Small intestine (tissue), 16 donors: ENCODE measurements at places on chromosomes 11 and 22.

DNA sequence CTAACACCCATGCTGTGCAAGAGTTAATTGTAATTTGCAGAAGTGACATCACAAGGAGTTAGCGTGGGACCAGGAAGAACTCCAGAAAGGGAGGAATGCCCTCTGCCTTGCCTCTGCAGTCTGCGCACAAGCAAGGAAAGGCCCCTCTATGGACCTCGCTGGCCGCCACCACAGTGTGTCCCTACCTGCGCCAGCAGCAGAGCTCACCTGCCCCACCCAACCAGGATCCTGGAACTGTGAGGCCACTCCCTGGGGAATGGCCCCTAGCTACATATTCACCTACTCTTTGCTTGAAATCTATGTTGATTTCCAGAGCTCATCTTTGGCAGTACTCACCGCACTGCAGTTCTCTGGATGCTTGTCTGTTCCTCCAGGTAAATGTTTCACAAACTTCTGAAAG lies 72.0 kb upstream of the MTNR1B start:
- DNase-seq, result no peak

- no peak for DNase-seq
Measured at GRCh38 chr11:114616516-114616915, 20.9 kb upstream of the NXPE4 start.

DNA sequence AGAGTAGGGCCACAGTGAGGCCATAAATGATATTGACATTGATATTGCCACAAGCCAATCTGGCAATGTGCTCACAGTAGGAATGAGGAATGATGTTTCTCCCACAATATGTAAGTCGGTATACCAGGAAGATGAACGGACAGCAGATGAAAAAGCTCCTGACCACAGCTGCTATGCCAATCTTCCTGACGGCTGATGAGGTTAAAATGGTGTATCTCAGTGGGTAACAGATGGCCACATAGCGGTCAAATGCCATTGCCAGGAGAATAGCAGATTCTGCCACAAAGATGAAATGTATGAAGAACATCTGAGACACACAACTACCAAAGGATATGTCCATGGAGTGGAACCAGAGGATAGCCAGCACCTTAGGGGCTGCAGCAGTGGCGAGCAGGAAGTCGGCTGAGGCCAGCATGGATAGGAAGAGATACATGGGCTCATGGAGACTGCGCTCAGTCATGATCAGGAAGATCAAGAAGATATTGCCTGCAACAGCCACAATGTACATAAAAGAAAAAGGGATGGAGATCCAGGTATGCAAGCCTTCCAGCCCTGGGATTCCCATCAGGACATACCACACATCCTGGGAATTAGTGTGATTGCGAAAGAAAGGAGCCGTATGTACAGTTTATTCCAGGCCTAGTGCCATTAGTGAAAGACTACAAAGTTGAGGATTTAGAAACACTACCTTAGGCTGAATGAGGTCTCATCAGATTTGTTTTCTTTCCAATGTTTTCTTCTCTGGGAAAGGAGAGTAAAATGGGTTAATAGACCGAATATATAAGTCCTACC lies 22.2 kb downstream of the OR51V1 start:
- no peak for DNase-seq

GRCh38 chr11:41536021-41536568 lies 76.6 kb upstream of the LRRC4C start:
- DNase-seq, result no peak

DNA sequence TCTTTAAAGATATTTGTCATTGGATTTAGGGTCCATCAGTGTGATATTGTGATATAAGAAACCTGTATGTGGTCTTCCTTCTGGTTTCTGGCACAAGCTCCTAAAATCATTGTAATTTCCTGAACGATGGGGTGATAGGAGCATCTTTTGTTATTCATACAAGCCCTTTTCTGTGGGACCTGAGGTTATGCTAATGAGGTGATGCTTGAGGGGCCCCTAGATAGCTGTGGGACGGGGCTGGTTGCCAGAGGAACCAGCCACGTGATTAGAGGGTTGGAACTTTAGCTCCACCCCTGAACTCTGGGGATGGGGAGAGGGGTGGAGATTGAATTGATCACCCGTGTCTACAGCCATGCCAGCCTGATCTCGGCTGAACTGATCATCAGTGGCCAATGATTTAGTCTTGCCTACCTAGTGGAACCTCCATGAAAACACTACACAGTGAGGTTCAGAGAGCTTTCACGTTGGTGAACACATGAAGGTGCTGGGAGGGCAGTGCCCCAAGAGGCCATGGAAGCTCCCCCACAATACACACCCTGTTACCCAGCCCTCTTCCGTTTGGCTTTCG lies 62.8 kb downstream of the BCR start:
- DNase-seq, result peak; percentile 13

DNA sequence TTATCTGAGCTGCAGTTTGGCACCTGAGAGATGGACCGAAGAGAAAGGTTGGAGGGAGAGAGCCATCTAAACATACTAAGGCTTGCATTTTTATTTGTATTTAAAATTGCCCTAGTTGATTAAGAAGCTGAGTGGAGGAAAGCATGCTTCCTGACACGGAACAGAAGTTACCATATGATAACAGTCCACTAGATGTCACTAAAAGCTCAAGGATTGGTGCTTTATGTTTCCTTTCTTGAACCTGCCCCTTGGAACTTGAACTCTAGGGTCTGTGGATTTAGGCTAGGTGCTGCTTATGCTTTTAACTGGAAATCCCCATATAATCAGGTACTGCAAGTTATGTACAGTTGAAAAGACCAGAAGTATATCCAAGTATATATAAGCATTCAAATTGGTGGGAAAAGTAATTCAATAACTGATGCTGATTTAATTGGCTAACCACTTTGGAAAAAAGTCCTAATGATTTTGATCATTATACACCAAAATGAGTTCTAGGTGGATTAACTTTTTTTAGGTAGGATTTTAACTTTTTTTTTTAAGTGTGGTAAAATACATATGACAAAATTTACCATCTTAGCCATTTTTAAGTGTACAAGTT lies 9.5 kb downstream of the RBMXL2 start:
- peak; percentile 44 for DNase-seq

- no peak for DNase-seq
Measured at GRCh38 chr11:68763181-68763721, 11.9 kb upstream of the TESMIN start.

DNA sequence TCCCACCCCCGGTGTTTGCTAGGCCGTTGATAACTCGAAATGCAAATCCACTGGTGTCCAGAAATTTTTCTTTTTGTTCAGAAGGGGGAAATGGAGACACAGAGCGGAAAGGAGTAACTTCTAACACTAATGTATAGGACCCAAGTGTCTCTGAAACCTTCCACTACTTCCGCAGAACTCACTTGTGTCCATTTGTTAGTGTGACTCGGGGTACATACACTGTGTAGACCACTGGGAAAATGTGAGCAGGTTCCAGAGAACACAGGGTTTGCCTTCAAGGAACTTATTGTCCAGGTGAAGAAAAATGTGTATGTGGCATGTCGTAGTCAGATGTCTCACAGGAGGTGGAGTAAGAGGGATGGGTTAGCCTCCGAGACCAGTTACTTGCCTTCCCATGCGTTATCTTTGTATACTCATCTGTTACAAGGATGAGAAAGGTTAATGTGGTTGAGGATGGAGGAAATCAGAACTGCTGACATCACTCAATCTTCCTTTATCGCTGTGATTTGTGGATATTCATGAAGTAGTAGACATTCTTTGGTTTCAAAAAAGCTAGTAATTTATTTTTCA lies 857 bp downstream of the ARCN1 start:
- DNase-seq, result peak; percentile 65

- DNase-seq, result peak; percentile 66
Measured at GRCh38 chr22:49838771-49839717, 11.4 kb upstream of the BRD1 start.

DNA sequence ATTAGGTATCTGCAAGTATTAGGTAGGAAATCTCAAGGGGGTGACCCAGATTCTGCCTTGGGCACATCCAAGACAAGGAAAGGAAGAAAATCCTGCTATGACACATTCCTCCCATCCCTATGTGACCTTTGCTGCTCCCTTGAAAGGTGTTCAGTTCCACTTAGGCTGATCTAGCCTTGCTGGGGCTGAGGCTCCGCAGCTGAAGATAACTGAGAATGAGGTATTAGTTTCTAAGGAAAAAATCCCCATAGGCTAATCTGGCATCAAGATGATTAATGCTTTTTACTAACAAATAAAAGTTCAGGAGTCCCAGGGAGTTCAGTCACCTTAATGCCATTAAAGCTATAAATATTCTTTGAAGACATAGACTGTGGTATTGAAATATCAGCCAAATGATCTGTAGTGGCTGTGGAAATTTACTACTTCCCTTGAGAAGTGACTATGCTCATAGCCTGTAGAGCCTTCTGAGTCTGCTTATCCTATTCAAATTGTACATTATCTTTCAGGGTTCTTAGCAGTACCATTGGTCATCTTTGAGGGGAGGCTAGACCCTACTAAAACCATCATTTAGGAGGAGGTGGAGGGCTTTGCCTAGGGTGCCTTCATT lies 239.9 kb upstream of the RAG2 start:
- DNase-seq, result no peak

DNA sequence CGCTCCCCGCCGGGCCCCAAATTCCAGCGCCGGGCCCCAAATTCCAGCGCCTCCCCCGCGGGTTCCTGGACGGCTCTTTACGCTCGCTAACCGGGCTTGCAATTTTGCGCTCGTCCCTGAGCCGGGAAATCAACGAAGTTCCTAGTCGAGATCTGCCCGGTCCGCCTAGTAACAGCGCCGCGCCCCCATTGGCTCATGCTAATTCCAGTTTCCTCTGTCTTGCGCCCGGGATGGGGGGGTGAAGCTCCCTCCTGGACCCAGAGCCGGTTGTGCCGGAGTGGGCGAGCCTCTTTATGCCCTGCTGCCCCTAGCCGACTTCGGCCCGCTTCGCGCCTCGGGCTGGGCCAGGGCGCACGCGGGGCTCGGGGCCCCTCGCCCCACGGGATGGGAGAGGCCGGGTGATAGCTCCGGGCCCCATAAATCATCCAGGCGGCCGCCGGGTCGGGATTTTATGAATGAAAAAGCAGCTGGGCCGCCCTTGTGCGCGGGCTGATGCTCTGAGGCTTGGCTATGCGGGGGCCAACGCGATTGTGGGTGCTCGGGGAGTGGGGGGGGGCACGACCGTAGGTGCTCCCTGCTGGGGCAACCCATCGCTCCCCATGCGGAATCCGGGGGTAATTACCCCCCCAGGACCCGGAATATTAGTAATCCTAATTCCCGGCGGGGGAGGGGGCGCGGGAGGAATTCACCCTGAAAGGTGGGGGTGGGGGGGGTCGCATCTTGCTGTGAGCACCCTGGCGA lies 1.8 kb upstream of the CCND1 start:
- DNase-seq, result peak; percentile 98

DNA sequence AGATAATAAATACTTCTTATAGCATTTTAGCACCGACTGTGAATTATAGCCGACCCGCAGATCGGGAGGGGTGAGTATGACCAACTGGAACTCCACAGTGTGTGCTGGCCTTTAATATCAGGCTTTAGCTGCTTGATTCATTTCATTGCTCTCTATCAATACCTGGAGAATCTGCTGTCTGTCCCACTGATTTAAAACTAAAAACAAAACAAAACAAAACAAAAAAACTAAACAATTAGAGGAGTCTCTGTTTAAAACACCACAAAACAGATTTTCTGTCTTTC lies 216.8 kb downstream of the FAT3 start:
- DNase-seq, result no peak

DNA sequence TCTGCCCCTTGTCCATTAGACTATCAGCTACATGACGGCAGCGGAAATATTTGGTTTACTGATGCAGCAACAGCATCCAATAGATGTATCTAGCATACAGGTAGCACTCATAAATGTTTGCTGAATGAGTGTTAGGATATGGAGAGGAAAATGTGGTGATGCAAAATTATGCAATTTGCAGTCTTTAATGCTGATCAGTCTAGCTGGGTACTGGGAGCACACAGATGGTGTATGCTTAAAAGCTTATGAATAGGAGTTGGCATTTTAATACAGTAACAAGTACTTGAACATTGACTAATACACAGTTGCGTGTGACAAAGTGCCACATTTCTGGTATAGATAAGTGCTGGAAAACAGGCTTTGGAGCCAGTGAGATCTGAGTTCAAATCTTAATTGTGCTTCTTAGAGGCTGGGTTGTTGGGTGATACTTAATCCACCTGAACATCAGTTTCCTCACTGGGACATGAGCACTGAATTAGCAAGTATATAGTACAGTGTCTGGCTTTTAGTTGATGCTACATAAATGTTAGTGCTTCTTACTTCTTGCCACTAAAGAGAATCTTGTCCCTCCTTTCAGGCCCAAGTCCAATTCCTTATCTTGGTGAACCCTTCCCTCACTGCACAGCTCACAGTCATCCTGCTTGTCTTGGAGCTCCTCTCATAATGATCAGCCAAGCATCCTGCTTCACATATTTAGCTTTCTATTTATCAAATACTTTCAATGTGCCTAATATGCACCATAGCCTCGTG lies 99.6 kb downstream of the TIMP3 start:
- DNase-seq, result no peak

DNA sequence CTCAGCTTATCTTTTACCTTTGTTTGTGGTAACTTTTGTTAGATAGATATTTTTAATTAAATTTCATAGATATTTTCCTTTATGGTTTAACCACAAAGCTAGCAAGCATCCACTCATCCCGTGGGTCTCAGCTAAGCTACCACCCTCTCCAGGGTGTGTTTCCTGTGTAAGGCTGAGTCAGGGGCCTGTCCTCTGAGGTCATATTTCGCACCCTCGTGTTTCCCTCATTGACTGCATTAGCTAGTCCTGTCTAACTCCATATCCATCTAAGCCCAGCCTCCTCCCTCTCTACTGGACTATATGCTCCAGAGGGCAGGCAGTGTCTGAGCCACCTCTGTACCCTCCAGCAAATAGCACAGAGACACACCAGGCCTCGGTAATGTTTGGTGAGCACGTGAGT lies 16.7 kb downstream of the XRRA1 start:
- no peak for DNase-seq

- no peak for DNase-seq
Measured at GRCh38 chr11:12829131-12829530, 154.9 kb downstream of the TEAD1 start.

DNA sequence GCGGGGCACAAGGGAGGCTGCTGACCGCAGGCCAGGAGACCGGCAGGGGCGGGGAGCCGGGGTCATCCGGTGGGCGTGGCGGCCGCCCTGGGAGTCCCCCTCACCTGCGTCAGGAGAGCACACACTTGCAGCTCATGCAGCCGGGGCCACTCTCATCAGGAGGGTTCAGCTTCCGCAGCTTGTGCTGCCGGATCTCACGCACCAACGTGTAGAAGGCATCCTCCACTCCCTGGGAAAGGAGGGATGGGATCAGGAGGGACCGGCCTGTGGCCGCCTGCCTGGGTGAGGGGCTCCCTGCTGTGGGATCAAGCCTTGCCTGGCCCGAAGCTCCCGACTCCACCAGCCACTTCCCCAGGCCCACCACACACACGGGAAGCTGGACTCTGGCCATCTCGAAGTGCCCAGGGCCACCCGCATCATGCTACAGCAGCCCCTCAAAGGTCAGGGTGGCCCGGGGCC lies 2.8 kb downstream of the HRAS start:
- no peak for DNase-seq

DNA sequence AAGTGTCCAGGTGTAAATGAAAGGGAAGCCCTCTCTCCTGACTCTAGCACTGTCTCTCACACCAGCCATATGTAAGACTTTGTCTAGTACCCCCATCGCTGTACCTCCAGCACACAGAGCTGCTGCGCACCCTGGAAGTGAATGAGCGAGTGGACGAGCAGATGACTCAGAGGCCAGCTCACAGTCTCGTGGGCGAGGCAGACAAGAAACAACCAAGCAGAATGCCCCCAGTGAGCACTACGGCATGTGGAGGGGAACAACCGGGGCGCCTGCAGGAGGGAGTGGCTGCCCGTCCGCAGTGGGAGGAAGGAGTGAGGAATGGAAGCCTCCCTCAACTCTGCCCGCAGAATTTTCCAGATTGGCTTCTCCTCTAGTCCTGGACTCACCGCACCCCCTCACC lies 46.4 kb downstream of the MCM5 start:
- DNase-seq, result no peak
